ENCODE measurements at places on chromosomes 5 and 9. TPM values are rescaled to one million over a fixed set of nuclear protein-coding genes. Genes with fewer than 3 reads are reported as not detected.
A peak's percentile ranks its signal among the peaks of the same experiment; 100 is the strongest.

Gene DRD1
- not detected for total RNA-seq

Gene DAB2
- 14.1 TPM for total RNA-seq

Gene GABRA1
- total RNA-seq, result not detected

Gene PRLR
- total RNA-seq, result 0.40 TPM

Gene SPINK6
- total RNA-seq, result not detected

Gene MBLAC2
- total RNA-seq, result 7.8 TPM

- no peaks in the 10 kb centered on the region for H3K36me3 ChIP-seq
- H3K27me3 ChIP-seq, result no peaks in the 10 kb centered on the region
- no peaks in the 10 kb centered on the region for H3K4me1 ChIP-seq
- DNase-seq, result no peak
- H3K4me3 ChIP-seq, result no peak overlapping the region
These were observed 55.2 kb upstream of the NEK6 start for GRCh38 chr9:124202447-124202971.

GRCh38 chr5:41510176-41510831 lies at the start of gene PLCXD3:
TSS of gene PLCXD3 (minus strand) at chr5:41510601. CDS start at chr5:41510526, 75 bp downstream.
- peak within 1 kb of the TSS; percentile 77 for H3K27ac ChIP-seq
- H3K36me3 ChIP-seq, result no peaks in the 10 kb centered on the region
- peaks cover 49% of the 10 kb centered on the region for H3K4me1 ChIP-seq

DNA sequence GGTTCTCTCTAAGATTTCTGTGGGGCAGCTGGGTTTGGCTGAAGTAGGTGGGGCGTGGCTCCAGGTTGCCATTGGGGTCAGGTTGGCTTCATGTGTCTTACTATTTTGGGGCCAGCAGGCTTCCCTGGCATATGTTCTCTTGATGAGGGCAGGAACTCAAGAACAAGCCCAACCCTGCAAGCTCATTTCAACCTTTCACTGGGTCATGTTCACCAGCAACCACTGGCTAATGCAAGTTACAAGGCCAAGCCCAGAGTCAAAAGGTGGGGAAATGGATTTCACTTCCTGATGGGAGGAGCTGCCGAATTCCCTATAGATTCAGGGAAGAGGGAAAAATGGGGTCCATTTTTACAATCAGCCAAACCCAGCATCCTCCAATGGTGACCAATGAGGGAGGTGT lies 34.0 kb upstream of the HAND1 start:
- peaks cover 3% of the 10 kb centered on the region for H3K27me3 ChIP-seq
- no peak overlapping the region for H3K4me3 ChIP-seq
- no peak for DNase-seq
- H3K4me1 ChIP-seq, result no peaks in the 10 kb centered on the region
- H3K36me3 ChIP-seq, result no peaks in the 10 kb centered on the region
- H3K27ac ChIP-seq, result no peak overlapping the region

DNA sequence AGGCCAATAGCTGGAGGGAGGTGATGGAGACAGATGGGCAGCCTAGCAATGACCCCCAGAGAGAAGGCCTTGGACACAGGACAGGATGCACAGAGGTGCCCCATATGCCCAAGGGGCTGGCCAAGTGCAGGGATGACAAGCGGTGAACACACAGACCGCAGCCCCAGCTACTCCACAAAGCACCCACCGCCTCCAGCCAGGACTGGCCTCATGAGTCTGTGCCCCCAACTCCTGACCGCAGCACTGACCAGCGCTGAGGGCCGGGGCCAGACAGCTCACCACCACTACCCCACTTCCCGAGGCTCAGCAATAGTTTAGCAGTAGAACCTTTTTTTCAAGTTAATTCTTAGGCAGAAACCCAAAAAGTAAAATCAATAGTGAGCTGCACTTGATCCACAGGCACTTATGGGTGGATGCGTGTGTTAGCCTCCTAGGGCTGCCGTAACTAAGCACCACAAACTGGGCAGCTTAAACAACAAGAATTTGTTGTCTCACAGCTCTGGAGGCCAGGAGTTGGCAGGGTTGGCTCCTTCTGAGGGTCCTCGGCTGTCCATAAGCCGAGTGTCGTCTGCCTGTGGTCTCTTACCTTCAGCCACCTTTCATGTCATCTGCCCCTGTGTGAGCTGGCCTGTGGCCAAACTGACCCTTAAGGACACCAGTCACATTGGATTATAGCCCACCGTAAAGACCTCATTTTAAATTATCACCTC lies 14.1 kb downstream of the ROR2 start:
- no peak for DNase-seq
- H3K4me1 ChIP-seq, result no peaks in the 10 kb centered on the region
- H3K4me3 ChIP-seq, result no peak overlapping the region
- no peaks in the 10 kb centered on the region for H3K36me3 ChIP-seq
- no peak overlapping the region for H3K27ac ChIP-seq
- peaks cover 25% of the 10 kb centered on the region for H3K27me3 ChIP-seq

GRCh38 chr9:99819123-99819855 lies 2.4 kb upstream of the NR4A3 start:
- H3K27ac ChIP-seq, result peak overlapping the region; percentile 75
- no peaks in the 10 kb centered on the region for H3K36me3 ChIP-seq
- DNase-seq, result peak; percentile 70
- H3K4me1 ChIP-seq, result peaks cover 12% of the 10 kb centered on the region

DNA sequence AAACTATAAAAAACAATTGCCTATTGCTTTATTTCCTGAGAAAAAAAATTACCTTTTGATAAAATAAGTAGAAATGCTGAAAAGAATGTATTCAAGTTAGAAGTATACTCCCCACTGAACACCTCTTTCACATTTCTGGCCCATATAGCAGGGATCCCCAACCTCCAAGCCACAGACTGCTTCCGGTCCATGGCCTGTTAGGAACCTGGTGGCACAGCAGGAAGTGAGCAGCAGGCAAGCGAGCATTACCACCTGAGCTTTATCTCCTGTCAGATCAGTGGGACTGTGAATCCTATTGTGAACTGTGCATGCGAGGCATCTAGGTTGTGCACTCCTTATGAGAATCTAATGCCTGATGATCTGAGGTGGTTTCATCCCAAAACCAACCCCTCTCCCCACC lies 563.9 kb downstream of the RAB3C start:
- no peak overlapping the region for H3K4me3 ChIP-seq
- H3K27me3 ChIP-seq, result no peaks in the 10 kb centered on the region
- H3K36me3 ChIP-seq, result no peaks in the 10 kb centered on the region

- peaks cover 6% of the 10 kb centered on the region for H3K27me3 ChIP-seq
- H3K4me1 ChIP-seq, result no peaks in the 10 kb centered on the region
- H3K4me3 ChIP-seq, result no peak overlapping the region
- no peak overlapping the region for H3K27ac ChIP-seq
These were observed 38.4 kb downstream of the LMX1B start for GRCh38 chr9:126652140-126652582.

GRCh38 chr5:146993876-146994530 lies 115.4 kb upstream of the PPP2R2B start:
- DNase-seq, result peak; percentile 51
- H3K27me3 ChIP-seq, result no peaks in the 10 kb centered on the region
- no peaks in the 10 kb centered on the region for H3K4me1 ChIP-seq
- no peaks in the 10 kb centered on the region for H3K36me3 ChIP-seq
- no peak overlapping the region for H3K27ac ChIP-seq

- H3K36me3 ChIP-seq, result no peaks in the 10 kb centered on the region
- peak overlapping the region; percentile 72 for H3K4me3 ChIP-seq
- H3K27me3 ChIP-seq, result peaks cover 31% of the 10 kb centered on the region
- no peak overlapping the region for H3K27ac ChIP-seq
- DNase-seq, result no peak
These were observed 586 bp upstream of the PDZD2 start for GRCh38 chr5:31638345-31638744.
